ENCODE measurements at places on chromosomes 4 and X.
A peak's percentile ranks its signal among the peaks of the same experiment; 100 is the strongest.

GRCh38 chrX:14802943-14803710, 69.7 kb downstream of the FANCB start:
- DNase-seq: peak; percentile 30

DNA sequence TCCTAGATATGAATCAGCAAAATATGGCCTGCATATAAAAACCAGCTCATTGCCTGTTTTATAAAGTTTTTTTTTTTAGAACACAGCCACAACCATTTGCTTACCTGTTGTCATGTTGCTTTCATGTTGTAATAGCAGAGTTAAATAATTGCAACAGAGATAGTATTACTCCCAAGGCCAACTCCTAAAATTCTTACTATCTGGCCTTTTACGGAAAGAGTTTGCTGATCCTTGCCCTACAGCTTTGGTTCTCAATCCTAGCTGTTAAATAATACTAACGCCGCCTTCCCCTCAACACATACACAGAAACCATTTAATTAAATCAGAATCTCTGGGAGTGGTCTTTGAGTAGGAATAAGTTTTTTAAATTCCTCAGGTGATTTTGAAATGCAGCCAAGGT, 231.3 kb upstream of the TET2 start:
- no peak for DNase-seq

DNA sequence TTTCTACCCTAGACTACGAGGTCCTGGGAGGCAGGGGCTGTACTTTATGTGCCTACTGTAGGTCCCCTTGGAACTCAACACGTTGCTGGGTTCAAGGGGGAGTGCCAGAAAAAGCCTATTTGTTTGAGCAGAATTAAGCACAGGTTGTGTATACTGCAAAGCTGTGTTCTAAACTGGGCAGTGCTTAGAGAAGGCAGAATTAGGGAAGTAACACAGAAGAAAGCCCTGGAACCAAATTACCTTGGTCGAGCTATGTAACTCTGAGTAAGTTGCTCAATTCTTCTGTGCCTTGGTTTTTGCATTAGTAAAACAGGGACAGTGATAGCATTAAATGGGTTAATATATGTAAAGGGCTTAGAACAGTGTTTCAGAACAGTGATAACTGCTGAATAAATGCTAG, 245.0 kb upstream of the SFRP2 start:
- DNase-seq: no peak

DNA sequence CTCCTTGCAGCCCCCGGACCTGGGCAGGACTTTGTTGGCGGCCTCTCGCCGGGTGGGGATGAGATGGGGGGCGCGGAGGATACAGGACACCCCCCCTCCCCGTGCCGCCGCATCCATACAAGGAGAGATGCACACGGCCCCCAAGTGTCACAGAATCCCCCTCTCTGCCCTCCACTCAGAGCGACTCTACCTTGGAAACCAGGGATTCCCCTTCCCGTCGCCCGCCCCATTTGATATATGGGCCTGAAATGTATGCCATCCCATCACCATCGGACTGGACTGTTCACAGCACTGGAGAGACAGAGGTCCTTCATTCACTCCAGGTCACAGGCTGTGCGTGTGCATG, 426 bp downstream of the PORCN start:
- DNase-seq: no peak

GRCh38 chr4:85672116-85672515, 197.2 kb downstream of the ARHGAP24 start:
- DNase-seq: peak; percentile 74

- no peak for DNase-seq
These were observed 429.1 kb upstream of the FRG1 start for GRCh38 chr4:189511581-189511980.

GRCh38 chr4:29043411-29043810, 1676.8 kb upstream of the PCDH7 start:
- DNase-seq: no peak

DNA sequence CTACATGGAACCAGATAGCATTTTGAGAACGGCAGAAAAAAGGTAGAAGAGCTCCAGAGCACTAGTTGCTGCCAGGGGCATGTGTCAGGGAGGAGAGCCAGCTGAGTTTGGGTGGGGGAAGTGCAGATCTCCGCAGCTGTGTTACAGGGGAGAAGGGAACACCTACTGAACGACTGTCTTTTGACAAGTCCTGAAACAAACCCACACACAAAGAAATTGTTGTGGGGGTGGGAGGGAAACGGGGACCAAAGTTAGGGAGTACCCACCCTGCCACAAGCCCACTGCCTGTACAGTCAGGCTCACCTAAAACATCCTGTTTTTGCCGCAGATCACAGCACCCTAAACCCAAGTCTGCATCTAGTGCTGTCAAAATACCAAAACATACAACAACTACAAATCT, 55.5 kb downstream of the LEF1 start:
- no peak for DNase-seq

- no peak for DNase-seq
These were observed 93.4 kb upstream of the ENPP6 start for GRCh38 chr4:184310881-184311709.

- no peak for DNase-seq
These were observed 34.6 kb upstream of the WDR1 start for GRCh38 chr4:10151182-10151581.

DNA sequence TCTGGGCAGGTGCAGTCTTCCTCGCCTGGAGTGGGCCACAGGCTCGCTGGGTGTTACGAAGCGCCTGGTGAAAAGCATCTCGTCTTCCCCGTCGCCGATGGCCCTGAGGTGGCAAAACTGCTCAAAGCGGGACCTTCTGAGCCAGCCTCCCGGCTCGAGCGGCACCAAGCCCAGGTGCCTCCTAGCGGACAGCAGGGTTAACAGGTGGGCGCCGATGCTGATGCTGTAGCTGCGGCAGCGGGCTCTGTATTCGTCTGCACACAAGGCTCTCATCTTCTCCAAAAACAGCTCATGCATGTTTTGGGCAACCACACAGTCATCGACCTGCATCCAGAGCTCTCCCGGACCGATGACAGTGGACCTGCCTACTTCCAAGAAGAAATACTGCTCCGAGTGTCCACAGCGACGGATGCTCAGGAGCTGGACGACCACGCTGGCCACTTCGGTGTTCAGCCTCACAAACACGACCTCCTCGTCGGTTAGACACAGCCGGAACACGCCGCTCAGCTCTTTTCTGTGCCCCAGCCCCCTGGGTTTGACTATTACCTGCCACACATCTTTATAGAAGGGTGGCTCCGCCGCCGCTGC, 1.2 kb downstream of the IRS4 start:
- DNase-seq: no peak

DNA sequence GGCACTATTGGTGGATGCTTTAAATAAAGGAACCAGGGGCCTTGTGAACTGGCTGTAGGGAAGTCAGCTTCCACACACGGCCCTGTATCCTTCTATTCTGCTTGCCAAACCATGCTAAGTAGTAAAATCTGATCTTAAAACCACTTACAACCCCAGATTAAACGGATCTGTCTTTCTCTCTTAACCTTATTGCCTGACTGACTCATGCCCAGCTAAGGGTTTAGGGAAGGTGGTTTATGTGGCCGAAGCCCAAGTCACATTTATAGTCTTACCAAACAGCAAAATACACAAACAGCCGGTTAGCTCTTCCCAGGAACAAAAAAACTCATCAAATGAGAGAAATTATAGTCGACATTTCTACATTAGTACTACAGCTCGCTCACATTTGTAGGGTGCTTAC, 988.4 kb upstream of the TENM3 start:
- no peak for DNase-seq

- no peak for DNase-seq
These were observed 2.3 kb downstream of the AMMECR1 start for GRCh38 chrX:110315551-110315950.

- no peak for DNase-seq
These were observed 82.4 kb downstream of the NSUN7 start for GRCh38 chr4:40832175-40832574.

DNA sequence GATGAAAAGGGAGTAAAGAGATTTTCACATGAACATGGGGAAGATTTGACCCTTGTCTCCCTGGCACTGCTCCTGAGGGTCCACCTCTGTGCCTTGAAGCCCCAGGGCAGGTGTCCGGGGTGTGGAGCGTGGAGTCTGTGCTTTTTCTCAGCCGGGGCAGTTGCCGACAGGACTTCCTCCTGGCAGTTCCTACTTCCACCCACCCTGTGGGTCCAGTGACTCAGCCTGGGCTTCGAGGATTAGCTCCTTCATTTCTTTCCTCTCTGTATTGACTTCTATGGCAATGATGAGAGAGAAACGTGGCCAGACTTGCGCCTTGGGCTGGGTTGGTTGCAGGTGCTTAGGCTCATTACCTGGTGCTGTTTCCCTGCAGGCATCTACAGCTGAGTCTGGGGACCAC, 35.9 kb upstream of the CLCN4 start:
- DNase-seq: no peak

- DNase-seq: peak; percentile 84
These were observed 54.5 kb downstream of the LDB2 start for GRCh38 chr4:16843831-16844508.

GRCh38 chr4:21139327-21139726, 439.1 kb downstream of the PACRGL start:
- DNase-seq: no peak

DNA sequence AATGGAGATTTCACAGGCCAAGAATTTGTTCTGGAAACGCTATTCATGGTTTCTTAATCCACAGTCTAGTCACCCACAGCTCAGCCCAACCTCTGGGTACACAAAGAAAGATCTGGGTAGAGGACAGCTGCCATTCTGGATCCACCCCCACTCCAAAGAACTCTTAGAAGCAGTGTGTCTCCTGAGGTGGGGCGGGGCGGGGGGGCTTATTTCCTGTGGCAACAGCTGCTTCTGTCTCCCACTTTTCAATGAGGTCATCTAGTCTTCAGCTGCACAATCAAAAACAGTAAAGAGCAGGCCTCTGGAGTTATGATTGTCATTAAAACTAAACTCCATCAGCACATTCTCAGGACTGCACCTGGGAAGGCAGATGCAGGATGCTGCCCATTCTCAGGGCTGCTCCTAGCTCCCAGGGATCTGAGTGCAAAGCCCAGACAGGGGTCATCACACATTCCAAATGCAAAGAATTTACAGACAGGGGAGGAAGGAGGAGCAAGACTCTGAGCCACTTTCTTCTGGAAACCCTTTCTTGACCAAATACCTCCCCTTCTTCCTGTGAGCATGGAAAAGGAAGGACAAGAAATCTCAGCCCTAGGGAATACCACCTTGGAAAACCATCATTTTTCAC, 207.3 kb downstream of the HS6ST2 start:
- peak; percentile 27 for DNase-seq

- peak; percentile 90 for DNase-seq
These were observed 700.6 kb upstream of the PITX2 start for GRCh38 chr4:111323496-111323895.

GRCh38 chr4:152307669-152308068, 228.2 kb downstream of the FBXW7 start:
- no peak for DNase-seq

DNA sequence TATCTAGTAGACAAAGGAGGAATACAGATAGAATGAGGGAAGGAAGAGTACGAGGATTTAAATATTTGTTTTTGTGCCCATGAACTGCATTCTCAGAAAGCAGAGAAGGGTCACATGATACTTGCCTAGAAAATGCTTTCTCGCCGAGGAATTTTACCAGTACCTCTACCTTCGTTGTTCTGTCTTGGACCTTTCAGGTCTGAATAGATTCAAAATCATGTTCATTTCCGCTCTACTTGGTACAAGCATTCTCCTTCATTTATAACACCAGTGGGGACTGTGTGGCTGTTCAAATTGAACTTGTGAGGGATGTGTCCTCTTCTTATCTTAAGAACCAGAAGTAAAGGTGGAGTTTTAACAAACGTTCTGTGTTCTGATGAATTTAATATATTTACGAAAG, 1.9 kb downstream of the USP38 start:
- no peak for DNase-seq

- peak; percentile 0 for DNase-seq
These were observed 834.6 kb upstream of the AMOT start for GRCh38 chrX:113675278-113675677.

GRCh38 chrX:37955273-37955672, 51.1 kb upstream of the SYTL5 start:
- no peak for DNase-seq

GRCh38 chrX:91137883-91138282, 296.8 kb upstream of the PABPC5 start:
- DNase-seq: no peak

- no peak for DNase-seq
These were observed 1353.8 kb downstream of the C4orf33 start for GRCh38 chr4:130449741-130450140.

GRCh38 chrX:100995469-100995868, 26.0 kb downstream of the ARL13A start:
- DNase-seq: peak; percentile 61

DNA sequence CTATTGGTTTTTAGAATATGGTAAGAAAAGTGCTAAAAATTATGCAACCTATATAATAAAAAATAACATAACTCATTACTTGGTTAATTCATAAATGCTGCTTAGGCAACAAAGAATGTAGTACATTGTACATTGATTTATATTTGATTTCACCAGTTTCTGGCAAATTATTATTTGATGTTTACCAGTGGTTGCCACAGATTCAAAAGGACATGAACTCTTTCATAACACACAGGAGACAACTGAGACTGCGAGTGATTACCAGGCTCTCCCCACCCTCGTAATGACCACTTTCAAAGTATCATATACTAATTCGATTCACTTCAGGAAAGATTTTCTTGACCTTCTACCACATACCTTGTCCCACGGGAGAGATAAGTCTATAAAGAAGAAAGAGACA, 158.5 kb downstream of the NR3C2 start:
- DNase-seq: no peak

- DNase-seq: no peak
These were observed 199.6 kb downstream of the BCOR start for GRCh38 chrX:39898147-39898546.

DNA sequence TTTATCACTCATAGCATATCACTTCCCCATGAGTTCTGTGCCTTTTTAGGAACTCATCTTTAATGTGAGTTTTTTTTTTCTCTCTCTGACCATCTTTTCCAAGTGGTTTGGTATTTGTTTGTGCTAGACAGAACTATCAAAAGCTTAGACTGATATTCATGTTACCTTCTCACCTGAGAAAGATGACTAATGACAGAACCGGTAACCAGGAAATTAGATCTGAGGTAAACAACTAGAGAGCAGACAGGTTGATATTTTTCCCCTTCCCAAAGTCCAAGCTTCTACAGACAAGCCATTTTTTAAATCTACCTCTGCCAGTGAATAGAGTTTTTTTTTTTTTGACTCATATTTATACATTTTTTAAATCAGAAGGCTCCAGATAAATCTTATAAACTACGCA, 17.0 kb upstream of the SRD5A3 start:
- no peak for DNase-seq

Data from fibroblast of skin of abdomen (primary cell).